Ascending aorta (tissue), 2 donors: ENCODE measurements at places on chromosomes 4 and X. TPM values are rescaled to one million over a fixed set of nuclear protein-coding genes. Genes with fewer than 3 reads are reported as not detected.

- no peak for DNase-seq
Measured at GRCh38 chr4:7287918-7288280, 95.6 kb downstream of the SORCS2 start.

DNA sequence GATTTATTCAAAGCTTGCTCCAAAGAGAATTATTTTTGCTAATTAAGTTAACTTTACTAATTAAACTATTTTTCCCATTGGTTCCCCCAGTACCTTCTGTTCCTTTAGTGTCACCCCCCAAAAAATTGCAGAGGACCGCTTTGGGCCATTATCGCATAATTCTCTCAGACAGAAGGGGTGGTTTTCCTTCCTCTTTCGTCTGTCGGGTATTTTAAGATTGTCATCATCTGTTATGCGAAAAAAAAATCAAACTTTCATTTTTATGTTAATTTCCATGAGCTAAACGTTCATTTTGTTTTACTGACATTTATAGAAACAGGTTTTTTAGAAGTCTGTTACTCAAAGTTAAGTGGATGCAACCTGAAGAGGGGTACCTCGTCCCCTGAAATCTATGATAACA is 76.2 kb upstream of the DDX3X start:
- DNase-seq = no peak

GRCh38 chr4:172125443-172125842 is 312.2 kb downstream of the GALNTL6 start:
- no peak for DNase-seq

DNA sequence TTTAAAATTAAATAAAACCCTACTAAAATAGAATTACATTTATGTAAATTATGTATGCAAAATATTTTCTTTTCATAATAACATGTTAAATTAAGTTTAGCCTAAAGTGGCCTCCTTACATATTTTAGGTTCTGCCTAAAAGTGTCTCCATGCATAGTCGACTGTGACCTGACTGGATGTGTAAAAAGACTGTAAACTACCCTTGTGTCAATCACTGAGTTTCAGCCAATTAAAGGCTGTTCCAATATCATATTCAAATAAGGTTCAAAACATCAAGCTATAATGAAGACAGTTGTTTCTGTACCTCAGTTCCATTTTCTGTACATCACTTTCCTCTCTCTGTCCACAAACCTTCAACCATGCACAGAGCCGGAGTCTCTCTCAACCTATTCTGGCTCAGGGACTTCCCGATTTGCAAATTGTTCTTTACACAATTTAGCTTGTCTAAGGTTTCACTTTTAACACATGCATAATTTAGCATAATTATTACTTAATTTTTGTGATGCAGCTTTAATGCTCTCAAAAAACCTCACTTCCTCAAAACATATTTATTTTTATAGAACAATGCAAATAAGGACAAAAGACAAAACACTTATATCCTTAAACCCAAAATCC is 60.1 kb downstream of the SH3RF1 start:
- no peak for DNase-seq

DNA sequence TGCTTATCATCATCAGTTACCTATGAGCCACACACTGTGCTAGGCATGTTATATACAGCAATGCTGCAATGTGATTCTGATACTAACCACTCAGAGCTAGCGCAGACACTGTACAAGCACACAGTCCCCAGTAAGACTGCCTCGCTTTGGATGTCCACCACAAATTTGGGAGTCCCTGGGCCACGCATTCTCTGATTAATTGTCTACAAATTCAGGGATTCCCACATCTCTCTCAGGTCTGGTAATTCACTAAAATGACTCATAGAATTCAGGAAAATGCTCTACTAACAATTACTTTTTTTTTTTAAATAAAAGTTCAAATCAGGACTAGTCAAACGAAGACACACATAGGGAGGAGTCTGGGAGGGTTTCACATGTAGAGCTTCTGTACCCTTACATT is 652.1 kb upstream of the AADAT start:
- no peak for DNase-seq

- DNase-seq = no peak
Measured at GRCh38 chr4:138925495-138925894, 90.1 kb upstream of the NOCT start.

DNA sequence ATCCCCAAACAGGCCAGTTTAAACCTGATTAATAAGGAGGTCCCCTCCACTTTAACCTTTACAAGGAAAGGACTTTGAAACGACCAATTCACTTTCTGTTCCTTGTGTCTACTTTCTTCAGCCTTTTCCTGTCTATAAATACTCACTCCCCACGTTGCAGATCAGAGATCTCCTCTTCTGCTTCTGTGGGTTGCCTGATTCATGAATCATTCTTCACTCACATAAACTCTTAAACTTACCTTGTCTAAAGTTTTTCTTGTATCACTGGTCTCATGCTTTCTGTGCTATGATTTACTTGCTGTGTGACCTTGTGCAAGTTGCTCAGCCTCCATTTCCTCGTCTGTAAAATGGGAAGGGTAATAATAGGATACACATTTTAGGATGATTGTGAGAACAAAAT is 236.1 kb downstream of the QDPR start:
- no peak for DNase-seq

DNA sequence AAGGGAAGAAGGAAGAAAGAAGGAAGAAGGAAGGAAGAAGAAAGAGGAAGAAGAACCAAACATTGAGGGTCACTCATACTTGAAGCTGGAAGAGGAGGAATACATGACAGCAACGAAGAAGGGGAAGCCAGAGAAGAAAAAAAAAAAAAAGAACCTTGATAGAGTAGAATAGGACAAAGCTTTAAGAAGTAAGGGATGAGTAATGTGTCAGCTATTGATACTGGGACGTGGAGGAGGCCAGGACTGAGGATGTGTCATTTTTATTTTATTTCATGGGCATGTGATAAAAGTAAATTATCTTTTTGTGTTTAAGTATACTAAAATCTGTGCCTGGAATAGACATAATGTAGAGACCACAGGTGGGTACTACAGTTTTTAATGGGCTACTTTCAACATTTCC is 6.4 kb downstream of the EDA2R start:
- DNase-seq = no peak

- no peak for DNase-seq
Measured at GRCh38 chr4:35982318-35982717, 262.0 kb downstream of the ARAP2 start.

GRCh38 chr4:102608190-102608589 is 107.0 kb downstream of the NFKB1 start:
- no peak for DNase-seq

GRCh38 chr4:154534296-154534695 is 15.9 kb downstream of the PLRG1 start:
- DNase-seq = no peak

- no peak for DNase-seq
Measured at GRCh38 chr4:2393353-2394270, 24.8 kb downstream of the ZFYVE28 start.

DNA sequence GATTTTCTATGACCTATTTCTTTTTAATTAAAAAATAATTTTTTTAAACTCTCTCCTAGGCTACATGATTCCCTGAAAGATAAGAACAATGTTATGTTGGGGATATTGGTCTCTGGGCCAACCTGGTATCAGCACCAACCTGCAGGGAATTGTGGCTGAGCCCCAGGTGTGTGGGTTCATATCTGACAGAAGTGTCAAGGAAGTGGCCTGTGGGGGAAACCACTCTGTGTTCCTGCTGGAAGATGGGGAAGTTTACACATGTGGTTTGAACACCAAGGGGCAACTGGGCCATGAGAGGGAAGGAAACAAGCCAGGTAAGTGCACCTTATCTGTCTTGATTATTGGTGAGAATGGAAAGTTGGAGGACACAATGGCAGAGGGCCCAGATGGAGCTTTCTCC is 13.5 kb downstream of the HERC3 start:
- DNase-seq = no peak

- no peak for DNase-seq
Measured at GRCh38 chr4:147787204-147787603, 55.3 kb downstream of the ARHGAP10 start.

GRCh38 chr4:7988437-7988836 is 48.8 kb upstream of the AFAP1 start:
- DNase-seq = no peak

DNA sequence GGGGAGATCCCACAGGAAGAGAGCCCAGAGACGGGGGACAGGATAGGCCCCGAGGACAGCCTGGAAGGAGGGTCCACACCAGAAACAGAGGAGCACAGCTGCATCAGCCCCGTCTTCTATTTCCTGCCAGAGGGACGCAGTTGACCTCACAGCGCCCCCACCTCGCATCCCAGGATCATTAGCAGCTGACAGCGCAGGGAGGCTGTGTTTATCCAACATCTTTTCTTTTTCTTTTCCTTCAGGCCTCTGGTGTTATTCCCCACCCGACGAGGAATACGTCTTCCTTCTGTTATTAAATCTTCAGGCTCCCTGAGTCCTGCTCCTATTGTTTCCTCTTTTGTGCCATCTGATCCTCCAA is 75.4 kb downstream of the DCHS2 start:
- no peak for DNase-seq

DNA sequence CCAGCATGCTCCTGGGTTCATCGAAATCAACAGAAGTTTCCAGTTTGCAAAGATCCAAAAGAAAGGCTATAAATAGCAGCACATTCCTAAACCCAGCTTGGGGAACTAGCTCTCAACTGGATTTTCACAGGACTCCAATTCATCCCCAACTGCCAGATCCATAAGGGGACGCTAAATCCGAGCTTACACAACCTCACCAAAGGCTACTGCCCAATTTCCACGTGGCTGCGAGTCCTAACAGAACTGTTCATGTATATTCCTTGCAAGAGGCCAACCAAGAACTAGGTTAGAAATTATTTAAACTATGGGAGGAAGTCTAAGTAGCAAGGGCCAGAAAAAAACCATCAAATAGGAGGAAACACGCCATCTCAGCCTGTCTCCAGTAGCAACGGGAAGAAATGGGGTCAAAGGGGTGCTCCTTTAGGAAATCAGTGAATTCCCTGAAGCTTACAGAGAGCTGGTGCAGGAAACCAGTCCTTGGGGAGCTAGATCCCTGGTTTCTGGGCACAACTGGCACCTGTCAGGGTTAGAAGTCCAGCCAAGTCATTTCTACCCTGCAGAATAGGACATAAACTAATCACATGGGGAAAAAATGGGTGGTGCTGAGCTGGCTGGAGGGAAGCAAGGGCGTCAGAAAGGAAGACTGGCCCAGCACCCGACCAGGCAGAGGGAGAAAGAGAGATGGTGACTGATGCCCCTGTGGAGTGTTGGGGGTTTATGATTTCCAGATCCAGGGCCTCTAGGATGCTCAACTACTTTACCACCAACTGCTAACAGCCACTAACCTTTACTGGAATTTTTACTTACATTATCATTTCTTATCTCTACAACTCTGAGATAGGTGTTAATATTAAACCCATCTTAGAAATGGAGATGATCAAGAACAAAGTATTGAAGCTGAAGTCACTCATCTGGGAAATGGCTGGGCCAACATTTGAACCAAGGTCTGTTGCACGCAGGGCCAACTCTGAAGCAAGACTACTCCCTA is 20.5 kb downstream of the RELL1 start:
- no peak for DNase-seq

Gene CXCL11
- total RNA-seq = not detected

Gene ABCB7
- total RNA-seq = 157 TPM

Gene XAGE2
- not detected for total RNA-seq

Gene MCUB
- total RNA-seq = 430 TPM

Gene SHROOM3
- 192 TPM for total RNA-seq

Gene SPANXB1
- total RNA-seq = not detected

Gene ADAMTS3
- 2.2 TPM for total RNA-seq

Gene DCAF8L2
- total RNA-seq = not detected

Gene HERC5
- 0.32 TPM for total RNA-seq
